ENCODE measurements at places on chromosomes 11 and 22.
A peak's percentile ranks its signal among the peaks of the same experiment; 100 is the strongest.

- DNase-seq: no peak
Observed at GRCh38 chr22:48734359-48734758, 1093.3 kb downstream of the BRD1 start.

DNA sequence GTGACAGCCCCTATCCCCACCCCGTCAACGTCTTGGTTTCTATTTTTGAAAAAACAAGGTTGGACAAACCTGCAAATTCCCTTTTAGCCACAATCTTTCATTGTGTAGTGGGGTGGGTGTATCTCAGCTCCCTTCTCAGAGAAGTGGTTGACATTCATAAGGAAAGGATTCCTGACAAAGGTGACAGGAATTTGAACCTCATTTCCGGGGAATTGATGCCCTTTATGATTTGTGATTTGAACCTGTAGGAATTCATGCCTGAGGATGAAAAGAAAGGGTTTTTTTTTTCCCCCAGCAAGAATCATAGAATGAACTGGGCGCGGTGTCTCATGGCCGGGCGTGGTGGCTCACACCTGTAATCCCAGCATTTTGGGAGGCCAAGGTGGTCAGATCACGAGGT, 14.5 kb downstream of the YPEL4 start:
- no peak for DNase-seq

- no peak for DNase-seq
Observed at GRCh38 chr11:103013421-103013820, 57.9 kb upstream of the MMP13 start.

DNA sequence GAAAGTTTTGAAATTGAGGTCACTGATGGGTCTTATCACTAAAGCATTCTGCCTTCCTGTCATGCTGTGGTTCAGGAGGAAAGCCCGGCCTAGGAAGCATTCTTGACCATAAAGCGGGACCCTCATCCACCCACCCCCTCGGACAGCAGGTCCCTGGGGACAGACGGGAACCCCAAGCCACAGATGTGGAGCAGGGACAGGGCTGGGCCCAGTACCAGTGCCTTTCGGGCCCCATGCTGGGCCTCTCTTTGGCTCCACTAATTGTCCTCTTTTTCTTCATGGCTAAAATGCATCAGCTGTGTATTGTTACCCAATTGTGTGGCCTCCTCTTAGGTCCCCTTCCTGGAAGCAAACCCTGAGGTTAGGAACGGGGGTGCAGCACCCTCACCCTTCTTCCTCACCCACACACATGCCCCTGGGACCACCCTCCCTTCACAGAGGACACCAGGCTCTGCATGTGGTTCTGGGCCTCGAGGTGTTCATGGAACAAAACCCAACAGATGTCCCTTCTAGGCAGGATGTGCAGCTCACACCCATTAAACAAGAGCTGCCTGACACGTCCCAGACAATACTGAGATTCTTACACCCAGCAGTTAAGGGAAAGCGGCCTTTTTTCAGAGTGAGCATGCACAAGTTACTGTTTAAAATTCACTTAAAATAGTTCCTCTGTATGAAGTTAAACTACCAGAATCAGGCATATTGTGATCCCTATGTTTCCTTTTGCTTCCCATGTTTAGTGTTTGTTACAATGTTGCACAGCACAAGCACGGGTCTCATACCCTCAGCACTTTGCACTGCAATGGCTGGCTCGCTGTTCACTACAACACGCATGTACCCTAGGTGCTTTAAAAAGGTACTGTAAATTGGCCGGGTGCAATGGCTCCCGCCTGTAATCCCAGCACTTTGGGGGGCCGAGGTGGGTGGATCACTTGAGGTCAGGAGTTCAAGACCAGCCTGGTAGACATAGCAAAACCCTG, 807.6 kb downstream of the BRD1 start:
- peak; percentile 13 for DNase-seq

- no peak for DNase-seq
Observed at GRCh38 chr22:27585141-27585540, 216.4 kb downstream of the MN1 start.

DNA sequence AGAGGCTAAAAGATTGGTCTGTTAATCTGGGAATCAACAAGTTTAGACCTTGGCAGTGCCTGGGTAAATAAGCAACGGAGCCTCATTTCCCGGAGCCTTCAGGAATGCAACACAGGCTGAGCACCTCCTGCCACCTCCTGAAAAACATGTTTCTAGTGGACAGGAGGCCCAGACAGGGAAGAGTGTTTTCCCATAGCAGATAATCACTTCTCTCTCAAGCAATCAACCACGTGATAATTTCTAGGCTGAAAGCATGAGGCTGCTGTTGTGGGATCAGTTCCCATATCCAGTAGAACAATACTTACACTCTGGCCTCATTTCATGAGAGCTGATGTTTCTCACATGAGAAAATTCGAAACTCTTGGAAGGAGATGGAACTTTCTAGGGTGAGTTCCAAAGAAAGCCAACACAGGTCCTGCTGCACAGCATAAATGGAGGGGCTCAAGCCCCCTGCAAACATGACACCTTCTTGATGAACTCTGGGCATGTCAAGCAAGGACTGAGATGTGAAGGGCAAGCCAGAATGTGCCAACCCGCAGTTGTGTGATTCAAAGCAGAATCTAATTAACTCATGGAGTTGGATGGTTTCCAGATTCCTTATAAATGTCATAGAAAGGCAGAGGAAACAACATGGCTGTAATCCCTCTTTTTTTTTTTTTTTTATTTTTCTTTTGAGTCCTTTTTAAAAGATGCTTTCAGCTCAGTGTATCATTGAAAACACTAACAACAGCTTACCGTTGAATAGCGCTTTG, 228.5 kb upstream of the SESN3 start:
- DNase-seq: no peak

DNA sequence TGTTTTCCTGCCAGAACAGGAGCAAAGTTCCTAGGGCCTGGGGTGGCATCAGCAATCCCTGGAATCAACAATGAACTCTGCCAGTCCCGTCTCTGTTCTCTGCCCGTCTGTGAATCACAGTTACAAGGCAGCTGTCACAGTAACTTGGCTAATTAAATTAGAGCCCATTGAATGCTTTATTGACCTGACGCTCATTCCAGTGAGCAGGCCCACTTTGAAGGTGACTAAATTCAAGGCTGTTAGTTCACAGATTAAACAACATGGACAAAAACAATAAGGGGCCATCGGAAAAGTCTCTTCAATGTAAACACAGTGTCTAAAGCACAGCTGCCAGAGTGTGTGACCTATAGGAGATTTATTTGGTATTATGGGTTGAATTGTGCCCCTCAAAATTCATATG, 17.7 kb upstream of the TMPRSS5 start:
- DNase-seq: no peak

DNA sequence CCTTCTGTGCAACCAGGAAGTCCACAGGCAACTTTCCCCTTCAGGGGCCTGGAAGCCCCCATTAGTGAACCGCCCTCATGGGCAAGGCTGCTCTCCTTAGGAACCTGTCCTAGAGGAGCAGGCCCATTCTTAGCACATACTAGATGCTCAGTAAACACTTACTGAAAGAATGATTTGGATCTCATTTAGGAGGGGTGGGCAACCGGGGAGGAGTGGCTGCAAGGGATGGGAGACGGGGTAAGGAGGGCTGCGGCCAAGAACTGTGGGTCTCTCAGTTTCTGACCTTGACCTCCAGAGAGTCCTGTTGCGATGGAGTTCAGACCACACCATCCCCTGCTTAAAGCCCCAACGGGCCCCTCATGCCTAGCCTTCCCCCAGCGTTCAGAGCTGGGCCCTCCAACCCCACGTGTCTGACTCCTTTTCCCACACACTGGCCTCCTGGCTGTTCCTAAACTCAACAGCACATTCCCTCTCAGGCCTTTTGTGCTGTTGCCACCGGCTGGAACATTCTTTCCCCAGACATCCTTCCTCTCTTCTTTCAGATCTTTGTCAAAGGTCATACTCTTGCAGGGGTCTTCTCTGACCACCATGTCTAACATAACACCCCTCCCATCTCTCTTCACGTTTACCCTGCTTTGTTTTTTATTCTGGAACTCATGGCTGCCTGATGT, 20.7 kb upstream of the PICK1 start:
- no peak for DNase-seq

DNA sequence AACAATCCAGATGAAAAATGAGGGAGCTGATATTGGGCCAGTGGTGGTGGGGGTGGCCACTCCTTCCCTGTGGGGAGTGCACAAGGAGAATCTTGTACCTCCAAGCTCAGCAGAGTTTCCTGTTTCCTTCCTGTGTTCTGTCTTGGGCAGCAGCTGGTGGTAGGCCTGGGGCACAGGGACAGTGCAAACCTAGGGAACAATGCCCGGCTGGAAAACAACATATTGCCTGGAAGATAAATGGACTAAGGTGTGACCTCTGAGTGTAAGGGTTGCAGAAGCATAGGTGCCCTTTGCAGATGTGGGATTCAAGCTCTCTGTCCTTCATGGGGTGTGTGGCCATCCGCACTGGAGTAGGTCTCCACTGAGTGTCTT, 5.8 kb upstream of the JAM3 start:
- DNase-seq: no peak

GRCh38 chr11:128947773-128948172, 5.1 kb upstream of the TP53AIP1 start:
- no peak for DNase-seq

DNA sequence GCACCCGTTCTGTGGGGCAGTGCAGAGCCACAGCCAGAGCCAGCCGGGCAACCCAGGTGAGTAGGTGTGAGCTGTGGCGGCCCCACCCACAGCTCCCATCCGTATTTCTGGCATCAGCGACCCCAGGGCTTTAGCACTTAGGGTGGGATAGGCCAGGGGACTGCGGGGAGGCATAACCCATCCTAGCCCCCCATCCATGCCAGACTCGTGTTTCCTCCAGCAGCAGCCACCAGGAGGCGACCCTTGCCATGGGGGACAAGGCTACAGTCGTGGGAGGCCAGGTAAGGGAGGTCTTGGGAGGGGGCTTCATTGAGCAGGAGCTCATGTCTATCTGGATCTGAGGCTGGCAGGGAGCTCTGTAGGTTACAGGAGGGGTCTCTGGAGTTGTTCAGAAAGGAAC, 873 bp downstream of the OTOG start:
- no peak for DNase-seq

DNA sequence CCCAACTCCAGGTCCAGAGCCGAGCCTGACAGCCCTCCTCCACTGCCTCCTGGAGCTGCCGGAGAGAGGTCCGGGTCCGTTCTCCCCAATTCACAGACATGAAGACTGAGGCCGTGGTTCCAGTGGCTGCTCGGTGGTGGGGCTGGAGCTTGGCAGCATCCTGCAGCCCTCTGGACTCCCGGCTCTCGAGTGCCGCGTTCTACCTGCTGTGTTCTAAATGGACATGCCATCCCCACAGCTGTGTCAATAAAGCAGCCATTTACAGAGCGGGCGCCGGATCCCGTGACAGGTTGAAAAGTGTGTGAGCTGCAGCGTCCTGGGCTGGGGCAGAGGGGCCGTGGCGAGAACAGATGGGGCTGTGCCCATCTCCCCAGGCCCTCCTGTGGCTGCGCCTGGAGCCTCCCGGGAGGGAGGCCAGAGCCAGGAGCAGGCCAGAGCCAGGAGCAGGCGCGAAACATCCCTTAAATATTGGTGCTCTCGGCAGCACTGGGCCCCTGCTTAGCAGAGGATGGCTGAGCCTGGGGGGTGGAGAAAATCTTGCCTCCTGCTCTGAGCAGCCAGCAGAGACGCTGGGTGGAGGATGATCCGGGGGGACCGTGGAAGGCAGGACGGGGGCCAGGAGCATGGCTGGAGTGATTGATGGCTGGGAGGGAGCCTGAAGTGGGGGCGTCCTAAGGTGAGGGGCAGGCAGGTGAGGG, 46.2 kb downstream of the FLRT1 start:
- no peak for DNase-seq

DNA sequence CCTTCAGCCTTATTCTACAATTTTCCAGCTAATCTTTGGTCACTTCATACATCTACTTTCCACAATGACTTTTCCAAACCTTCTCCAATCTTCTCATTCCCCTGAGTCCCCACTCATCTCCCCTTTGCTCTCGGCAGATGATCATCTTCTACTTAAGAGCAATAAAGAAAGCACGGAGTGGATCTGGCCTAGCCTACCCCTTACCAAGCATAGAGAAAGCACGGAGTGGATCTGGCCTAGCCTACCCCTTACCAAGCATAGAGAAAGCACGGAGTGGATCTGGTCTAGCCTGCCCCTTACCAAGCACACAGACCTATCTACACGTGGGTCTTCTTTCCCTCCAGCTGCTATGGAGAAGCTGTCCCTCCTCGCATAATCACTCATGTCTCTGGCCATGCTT, 558.6 kb downstream of the OPCML start:
- no peak for DNase-seq

- DNase-seq: no peak
Observed at GRCh38 chr11:88739524-88739923, 326.3 kb downstream of the GRM5 start.

GRCh38 chr11:10934293-10934860, 76.5 kb upstream of the ZBED5 start:
- no peak for DNase-seq

DNA sequence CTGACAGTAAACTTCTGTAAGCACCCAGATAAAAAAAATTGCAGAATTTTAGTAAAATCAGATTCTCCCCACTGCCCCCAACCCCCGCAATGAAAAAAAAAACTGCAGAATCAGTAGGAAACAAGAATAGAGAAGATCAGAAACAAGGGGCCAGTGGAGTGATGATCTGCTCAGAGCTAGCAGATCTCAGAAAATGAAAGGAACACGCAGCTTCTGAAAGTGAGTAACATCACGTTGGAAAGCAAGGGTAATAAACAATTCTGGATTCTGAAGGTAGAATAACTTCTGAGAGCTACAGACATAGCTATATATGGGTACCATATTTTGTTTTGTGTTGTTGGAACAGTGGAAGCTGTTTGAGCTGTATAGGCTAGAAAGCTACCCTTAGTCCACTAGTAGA, 23.2 kb downstream of the ACAT1 start:
- DNase-seq: no peak

GRCh38 chr22:47165338-47166032, 403.0 kb downstream of the TBC1D22A start:
- no peak for DNase-seq

- no peak for DNase-seq
Observed at GRCh38 chr11:34305193-34305592, 52.6 kb downstream of the ABTB2 start.

- DNase-seq: no peak
Observed at GRCh38 chr22:23383491-23384361, 196.4 kb downstream of the IGLL1 start.

- DNase-seq: no peak
Observed at GRCh38 chr11:77379253-77379652, 77.8 kb upstream of the GDPD4 start.

- no peak for DNase-seq
Observed at GRCh38 chr22:36469094-36469710, 12.2 kb downstream of the TXN2 start.

GRCh38 chr22:49934160-49934890, 15.9 kb downstream of the CRELD2 start:
- DNase-seq: peak; percentile 67

DNA sequence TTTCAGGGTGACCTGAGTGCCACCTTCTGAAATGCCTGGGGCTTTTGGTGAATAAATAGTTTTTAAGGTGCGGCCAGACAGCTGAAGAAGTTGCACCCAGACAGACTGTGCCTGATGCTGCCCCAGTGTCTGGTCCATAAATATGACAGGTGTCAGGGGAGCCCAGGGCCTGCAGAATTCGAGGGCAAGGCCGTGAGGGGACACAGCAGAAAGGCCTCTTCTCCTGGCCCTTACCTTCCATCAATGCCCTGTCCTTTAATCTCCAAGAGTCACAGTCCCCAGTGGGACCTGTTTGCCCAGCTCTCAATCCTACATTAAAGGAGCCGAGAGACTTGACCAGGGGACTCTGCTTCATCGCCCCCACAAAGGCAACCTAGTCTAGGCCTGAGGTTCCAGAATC, 45.7 kb downstream of the NAT10 start:
- DNase-seq: no peak

Data from heart left ventricle (tissue), 16 donors.